Right lung (tissue), 10 donors: ENCODE measurements at places on chromosomes 6 and 20. TPM values are rescaled to one million over a fixed set of nuclear protein-coding genes. Genes with fewer than 3 reads are reported as not detected.

The TJAP1 gene
- 33.3 TPM for polyA plus RNA-seq

- DNase-seq, result no peak
Measured at GRCh38 chr6:89375427-89376267, 23.1 kb upstream of the UBE2J1 start.

DNA sequence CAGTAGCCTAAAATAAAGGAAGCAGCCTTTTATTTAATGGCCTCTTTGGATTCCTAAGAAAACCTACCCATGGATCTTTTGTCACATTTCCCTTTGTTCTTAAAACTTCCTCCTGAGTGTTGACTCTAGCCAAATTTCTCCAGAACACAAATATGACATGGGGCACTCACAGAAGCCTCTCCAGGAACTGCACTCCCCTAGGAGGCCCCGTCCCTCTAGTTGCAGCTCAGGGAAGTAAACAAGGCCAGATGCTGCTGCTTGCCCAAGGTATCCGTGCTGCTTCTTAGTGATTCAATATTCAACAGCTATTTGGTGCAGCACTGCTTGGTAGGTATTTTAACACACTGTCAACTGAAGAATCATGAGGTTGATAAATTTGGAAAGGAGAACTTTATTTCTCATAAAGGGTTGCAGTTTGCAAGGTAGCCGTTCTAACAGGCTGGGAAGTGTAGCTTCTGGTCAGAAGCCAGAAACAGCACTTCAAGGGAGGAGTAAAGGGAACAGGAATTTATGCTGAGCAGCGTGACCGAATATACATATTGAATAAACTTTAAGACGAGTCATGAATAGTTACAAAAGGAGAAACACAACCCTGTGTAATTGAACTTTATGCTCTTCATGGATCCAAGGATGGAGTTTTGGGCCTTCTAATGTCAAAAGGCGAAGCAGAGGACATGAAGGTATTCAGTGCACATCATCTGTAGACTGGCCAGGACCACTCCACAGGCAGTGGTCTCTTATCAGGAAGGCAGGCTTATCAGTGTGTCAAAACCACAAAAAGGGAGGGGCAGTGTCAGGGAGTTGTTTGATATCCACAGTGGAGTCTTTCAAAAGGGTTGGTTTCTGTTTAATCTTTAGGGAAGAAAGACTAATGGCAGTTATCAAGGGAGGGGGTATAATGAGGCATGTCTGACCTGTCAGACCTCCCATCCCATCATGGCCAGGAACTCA, 63.3 kb downstream of the CD24 start:
- DNase-seq, result no peak

The HAO1 gene
- 0.13 TPM for polyA plus RNA-seq

DNA sequence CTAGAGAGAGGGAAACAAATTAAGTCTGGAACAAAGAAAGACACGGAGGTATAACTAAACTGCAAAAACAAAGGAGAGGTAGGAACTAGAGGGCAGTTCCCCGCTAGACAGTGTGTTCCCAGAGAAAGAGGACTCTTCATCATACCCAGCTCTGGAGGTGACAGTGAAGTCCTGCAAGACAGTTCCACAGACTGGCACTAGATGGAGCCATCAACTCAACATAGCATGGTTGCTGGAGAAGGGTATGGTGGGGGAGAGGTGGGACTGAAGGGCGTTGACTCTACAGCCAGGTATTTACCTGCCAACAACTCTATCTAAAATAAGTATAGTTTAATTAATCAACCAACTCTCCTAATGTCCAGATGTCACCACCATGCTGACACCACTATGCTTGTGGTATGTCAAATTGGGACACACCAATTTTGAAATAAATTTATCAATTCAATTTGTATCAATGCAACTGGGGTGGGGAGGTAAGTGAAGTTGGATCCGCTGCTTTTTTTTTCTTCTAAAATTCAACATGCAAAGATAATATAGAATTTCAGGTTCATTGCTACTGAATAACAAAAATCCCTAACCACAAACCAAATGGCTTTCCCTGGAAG, 9.7 kb downstream of the BACH2 start:
- DNase-seq, result no peak

The VNN1 gene
- 0.28 TPM for polyA plus RNA-seq

The BHLHE23 gene
- polyA plus RNA-seq, result not detected

The SAMD5 gene
- polyA plus RNA-seq, result 17.4 TPM

- peak; percentile 40 for DNase-seq
Measured at GRCh38 chr6:17725083-17725482, 18.4 kb upstream of the NUP153 start.

GRCh38 chr6:17038316-17038715, 63.5 kb upstream of the STMND1 start:
- no peak for DNase-seq

DNA sequence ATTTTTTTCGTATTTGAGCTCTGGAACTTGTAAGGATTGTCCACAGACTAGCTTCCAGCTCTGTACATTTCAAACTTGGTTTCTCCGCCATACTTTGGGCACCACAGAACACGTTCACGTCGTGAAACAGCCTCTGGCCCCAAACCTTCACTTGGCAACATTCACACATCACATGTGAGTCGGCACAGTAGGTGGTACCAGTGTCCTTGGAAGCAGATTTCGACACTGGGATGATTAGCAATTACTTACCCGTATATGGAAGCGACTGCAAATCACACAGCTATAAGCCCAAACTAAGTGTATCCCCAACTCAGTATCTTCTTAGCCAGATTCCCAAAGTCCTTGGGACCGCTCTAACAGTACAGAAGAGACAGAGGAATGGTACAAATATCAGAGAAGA, 60.2 kb downstream of the MAFB start:
- no peak for DNase-seq

The CSNK2A1 gene
- 140 TPM for polyA plus RNA-seq

DNA sequence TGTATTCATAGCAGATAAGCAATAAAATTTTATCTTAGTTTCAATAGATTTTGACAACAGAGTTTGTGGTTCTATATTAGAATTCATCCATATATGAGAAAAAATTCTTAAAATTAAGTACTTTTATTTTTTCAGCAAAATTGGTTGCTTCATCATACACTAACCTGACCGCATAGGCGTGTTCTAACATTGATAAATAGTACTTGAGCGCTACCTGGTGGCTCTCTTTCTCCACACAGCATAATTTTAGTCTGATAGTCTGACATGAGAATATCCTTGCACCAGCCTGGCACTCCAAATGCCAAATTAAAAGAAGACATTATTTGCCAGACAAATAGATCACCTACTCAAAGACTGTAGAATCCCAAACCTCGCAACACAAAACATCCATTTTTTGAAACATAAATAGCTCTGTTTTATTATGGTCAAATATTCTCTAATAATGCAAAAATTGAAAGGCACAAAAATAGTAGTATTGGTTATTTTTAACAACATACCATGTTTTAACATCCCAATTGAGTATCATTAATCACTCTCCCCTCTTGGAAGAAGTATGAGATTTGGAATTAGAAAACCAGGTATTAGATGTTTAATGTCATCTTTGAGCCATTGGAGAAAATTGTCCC, 33.0 kb upstream of the FILIP1 start:
- peak; percentile 42 for DNase-seq

GRCh38 chr20:45962031-45962755, 9.8 kb downstream of the ZNF335 start:
- no peak for DNase-seq

DNA sequence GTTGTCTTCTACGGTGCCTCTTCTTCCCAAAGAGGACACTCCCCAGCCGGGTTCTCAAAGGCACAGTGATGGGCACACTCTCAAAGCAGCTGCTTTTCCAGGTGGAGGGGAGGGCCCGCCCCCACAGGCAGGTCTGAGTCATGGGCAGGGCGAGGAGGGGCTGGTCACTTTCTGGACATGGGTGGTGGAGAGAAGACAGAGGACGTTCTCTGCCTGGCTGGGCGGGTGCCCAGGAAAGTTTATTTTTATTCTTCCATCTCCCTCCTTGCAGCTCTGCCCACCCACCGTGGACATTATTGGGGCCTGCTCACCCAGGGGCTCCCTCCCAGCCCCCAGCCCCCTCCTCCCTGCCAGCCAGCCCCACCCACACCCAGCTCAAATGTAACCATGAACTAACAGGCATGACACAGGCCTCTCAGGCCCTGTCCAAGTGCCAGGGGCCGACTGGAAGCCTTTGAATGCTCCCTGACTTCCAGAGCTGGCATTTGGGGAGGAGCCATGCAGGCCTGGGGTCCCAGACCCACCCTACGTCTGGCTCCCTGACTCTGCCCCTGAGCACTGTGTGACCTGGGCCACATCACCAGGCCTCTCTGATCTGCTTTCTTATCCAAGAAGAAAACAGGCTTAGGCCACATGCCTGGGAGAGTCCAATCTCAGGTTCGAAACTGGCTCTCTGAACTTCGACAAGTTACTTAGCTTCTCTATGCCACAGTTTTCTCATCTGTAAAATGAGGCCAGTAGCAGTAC, 8.0 kb downstream of the TGM2 start:
- DNase-seq, result no peak
